GOT3 (cell line): ENCODE measurements at places on chromosomes 3 and 15.

GRCh38 chr15:45704329-45705249, 69.8 kb downstream of the SQOR start:
- DNase-seq = no peak

GRCh38 chr15:44971036-44971435, 14.5 kb downstream of the TERB2 start:
- no peak for DNase-seq

DNA sequence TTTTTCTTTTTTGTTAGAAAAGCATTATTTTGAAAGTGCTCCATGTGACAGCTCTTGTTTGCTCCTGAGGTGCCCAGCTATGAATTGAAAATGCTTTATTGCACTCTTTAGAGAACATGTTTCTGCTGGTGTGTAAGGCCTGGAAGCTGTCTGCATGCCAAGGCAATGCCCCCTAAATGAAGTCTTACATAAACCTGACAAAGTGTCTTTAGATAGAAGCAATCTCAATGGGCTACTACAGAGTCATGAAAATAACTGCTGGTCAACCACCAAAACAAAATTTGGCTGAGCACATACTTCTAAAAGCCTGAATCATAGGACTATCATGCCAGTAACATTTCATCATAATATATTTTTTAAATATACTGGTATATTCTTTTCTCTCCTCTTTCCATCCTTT, 178.7 kb downstream of the THRB start:
- no peak for DNase-seq

DNA sequence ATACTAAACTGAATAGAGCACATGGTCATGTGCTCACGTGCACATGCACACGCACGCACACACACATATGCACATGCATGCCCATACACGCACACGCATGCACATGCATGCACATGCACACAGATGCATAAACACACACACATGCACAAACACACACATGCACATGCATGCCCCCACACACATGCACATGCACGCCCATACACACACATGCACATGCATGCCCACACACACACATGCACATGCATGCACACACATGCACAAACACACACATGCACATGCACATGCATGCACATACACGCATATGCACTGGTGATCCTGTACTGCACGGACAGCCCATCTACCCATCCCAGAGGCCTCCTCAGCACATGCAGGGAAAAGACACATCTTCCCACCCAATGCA, 426.6 kb downstream of the OCA2 start:
- no peak for DNase-seq

DNA sequence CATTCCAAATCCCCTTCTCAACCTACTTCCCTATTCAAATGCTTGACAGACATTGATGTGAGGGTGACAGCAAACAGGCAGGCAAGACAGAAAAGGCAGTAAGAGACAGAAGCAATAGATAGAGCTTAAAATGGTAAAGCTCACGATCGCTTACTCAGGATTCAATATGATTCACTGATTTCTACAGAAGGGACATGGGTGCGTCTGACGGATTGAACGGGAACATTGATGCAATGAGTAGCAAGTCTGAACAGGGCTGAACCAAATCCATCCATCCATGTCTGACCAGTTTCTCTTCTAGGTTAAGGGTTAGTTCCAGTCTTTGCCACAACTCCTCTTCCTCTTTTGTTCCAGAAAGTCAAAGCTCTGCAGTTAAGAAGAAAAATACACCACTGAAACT, 35.1 kb downstream of the P2RY1 start:
- no peak for DNase-seq

GRCh38 chr3:148254402-148254801, 443.3 kb upstream of the AGTR1 start:
- DNase-seq = no peak

DNA sequence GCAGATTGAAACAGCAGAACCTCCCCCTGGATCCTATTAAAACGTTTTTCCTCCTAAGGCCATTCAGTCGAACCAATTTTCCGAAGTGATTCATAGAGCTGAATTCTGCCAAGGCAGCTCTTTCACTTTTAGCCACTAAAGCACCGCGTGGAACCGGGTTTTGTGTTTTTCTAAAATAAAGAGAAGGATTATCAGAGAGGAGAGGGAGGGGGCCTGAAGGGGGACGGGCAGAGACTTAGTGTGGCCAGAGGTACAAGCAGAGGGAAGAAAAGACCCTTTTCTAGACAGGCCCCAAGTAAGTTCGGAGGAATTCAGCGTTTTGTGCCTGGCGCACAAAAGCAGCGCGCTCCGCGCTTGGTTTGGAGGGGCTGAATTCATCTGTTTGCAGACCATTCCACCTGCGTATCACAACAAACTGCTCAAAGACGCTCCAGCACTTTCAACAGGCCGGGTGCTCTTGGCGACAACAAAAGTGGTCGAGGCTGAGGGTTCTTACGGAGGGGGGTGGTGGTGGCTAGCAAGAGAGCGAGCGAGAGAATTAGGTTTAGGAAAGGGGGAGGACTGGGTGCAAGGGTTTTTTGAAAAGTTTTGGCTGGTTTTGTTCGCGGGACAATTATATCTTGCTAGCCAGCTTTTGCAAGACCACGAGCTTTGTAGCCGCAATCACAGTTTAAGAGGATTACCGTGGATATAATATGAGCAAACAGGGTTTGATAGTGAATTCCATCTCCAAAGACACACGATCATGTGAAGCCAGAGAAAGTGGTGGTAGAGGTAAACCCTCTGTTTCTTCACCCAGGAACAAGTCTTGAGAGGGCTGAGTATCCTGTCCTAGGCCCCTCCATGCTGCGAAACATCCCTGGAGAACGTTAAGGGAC, 1.2 kb upstream of the FEZF2 start:
- no peak for DNase-seq

GRCh38 chr3:69439643-69440270, 53.9 kb upstream of the FRMD4B start:
- DNase-seq = no peak

DNA sequence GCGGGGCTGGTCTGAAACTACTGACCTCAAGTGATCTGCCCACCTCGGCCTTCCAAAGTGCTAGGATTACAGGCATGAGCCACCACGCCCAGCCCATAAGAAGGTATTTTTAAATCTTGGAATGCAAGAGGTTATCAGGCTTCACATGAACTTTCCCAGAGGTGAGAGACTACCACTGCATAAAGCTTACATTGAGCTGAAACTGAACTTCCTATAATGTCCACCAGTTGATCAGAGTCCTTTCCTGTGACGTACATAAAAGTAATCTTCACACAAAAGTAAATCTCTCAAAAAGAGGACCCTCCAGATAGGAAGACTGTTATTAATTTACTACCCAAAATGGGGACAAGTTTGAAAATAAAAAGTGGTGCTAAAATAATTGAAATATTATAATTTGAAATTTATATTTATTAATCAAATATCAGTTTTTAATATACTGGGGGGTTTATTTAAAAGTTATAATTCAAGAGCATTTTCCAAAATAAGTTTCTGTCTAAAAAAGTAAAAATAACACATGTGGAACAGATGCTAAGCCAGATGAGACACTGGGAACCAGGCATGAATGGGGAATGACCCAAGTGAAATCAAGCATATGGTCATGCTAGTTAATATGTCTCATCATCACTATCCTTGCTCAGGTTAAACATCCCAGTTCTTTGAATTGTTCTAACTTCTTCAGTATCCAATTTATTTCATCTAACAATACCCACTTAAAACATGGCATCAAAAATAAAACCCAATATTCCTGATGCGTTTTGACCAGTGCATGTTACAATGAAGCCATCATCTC, 269.9 kb upstream of the UBE2E2 start:
- no peak for DNase-seq

DNA sequence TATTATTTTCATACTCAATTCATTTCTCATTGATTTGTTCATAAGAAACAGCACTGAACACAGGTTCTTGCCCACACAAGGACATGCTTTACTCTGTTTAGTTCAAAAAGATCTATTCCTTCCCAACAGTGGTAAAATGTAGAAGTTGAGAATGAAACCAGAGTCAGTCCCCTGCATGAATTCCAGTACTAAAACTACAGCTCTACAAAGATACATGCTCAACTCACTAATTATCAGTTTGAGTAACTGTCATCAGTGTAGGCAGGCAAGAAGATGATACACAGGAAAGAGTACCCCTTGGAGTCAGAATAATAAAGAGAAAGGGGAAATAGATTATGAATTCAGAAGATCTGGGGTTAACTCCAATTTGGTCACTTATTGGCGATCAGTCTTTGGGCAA, 43.2 kb downstream of the NR2E3 start:
- no peak for DNase-seq

DNA sequence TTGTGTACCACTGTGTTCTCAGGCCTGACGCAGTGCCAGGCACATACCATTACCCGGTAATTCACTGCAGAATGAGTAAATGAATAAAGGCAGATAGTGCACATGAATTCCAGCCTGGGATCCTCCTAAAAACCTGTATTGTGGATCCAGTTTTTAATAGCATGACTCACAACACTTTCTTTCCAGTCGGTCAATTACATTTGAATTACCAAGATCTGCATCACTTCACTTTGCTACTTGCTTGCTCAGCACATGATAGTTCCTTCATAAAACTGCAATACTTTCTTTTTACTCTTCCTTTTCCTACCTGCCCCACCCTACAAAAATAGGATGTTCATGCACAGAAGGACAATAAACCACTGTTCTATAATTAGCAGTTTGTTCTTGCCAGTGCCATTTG, 553.8 kb downstream of the MAGI1 start:
- no peak for DNase-seq

GRCh38 chr15:36529296-36530011, 50.0 kb upstream of the CDIN1 start:
- DNase-seq = no peak

GRCh38 chr3:128503164-128503651, 10.2 kb upstream of the GATA2 start:
- no peak for DNase-seq

DNA sequence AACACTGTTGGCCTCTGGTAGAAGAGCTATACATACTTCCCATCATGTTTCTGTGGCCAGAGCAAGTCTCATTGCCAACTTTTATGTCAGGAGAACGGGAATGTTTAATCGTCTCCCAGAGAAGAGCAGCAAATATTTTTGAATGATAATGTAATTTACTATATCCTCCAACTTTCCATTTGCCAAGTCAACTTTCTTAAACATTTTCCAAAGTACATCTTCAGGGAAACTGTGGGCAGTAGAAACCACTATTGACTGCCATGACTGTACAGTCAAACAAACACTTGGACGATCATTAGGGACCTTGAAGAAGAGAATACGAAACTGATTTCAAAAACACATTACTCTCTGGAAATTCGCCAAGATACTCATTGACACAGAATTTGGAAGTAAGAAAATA, 201.5 kb downstream of the GABRB3 start:
- DNase-seq = no peak

DNA sequence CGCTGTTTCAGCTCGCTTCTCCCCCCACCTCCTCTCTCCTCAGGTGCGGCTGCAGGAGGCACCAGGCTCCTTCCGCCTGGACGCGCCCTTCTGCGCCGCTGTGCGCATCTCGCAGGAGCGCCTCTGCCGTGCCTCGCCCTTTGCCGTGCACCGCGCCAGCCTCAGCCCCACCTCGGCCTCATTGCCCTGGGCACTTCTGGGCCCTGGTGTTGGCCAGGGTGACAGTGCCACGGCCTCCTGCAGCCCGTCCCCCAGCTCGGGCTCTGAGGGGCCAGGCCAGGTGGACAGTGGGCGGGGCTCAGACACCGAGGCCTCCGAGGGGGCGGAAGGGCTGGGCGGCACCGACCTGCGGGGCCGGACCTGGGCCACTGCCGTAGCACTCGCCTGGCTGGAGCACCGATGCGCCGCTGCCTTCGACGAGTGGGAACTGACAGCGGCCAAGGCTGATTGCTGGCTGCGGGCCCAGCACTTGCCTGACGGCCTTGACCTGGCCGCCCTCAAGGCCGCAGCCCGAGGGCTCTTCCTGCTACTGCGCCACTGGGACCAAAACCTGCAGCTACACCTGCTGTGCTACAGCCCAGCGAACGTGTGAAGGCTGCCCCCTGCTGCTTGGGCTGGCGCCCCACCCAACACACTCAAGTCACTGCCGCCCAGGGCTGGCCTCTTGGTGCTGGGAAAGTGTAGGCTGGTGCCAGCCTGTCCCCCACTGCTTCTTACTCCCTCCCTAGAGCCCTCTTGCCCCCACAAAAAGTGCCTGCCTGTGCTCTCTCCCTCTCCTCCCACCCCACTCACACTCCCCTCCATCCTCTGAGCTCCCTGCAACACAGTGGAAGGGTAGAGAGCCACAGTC, 7.1 kb downstream of the ALG3 start:
- DNase-seq = no peak

DNA sequence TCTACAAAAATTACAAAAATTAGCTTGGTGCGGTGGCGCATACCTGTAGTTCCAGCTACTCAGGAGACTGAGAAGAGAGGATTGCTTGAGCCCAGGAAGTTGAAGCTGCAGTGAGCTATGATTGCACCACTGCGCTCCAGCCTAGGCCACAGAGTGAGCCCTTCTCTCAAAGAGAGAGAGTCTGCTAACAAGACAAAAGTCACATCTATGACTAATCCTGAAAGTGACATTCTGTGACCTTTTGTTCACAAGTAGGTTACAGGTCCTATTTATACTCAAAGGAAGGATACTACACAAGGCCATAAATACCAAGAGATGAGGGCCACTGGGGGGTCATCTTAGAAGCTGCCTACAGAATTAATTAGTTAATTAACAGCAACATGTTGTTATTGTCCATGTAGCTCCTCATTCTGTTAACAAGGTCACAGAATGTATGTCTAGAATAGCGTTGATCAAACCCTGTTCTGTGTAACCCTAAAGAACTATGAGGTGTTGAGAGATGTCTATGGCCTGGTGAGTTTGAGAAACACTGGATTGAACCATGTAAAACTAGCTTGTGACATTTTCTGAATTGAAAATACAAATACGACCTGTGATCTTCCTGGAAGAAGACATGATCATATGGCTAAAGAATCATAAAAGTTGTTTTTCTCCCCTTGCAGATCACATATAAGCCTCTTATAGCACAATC, 97.0 kb downstream of the SAMMSON start:
- DNase-seq = no peak

GRCh38 chr3:135246027-135246426, 451.0 kb downstream of the EPHB1 start:
- DNase-seq = no peak

DNA sequence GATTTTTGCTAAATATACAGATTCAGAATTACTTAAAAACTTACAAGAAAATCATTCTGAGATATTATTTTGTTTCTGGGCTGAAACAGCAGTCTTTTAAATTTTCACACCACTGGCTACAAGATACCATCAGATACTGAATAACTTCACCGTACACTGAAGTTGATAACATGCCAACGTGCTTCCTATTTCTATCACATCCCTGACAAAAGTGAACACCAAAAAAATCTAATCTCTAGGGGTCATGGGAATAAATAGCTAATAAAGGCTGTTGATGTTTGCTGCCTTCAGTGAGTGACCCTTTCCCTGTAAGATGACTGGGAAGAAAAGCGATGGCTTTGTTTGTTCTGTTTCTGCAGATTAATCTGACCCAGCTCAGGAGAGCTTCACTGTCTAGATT, 120.5 kb downstream of the DUT start:
- no peak for DNase-seq
